ENCODE measurements at places on chromosomes 1 and 21. TPM values are rescaled to one million over a fixed set of nuclear protein-coding genes. Genes with fewer than 3 reads are reported as not detected.

ASCL5 gene
- not detected for total RNA-seq

SAMD11 gene
- total RNA-seq: 1.6 TPM

HFM1 gene
- total RNA-seq: 0.49 TPM

CRP gene
- total RNA-seq: not detected

CGN gene
- 0.09 TPM for total RNA-seq

CD84 gene
- total RNA-seq: not detected

SPATA21 gene
- not detected for total RNA-seq

Data from fibroblast of the aortic adventitia (primary cell).